Fibroblast of skin of left biceps (primary cell): ENCODE measurements at places on chromosomes 2 and 18.

DNA sequence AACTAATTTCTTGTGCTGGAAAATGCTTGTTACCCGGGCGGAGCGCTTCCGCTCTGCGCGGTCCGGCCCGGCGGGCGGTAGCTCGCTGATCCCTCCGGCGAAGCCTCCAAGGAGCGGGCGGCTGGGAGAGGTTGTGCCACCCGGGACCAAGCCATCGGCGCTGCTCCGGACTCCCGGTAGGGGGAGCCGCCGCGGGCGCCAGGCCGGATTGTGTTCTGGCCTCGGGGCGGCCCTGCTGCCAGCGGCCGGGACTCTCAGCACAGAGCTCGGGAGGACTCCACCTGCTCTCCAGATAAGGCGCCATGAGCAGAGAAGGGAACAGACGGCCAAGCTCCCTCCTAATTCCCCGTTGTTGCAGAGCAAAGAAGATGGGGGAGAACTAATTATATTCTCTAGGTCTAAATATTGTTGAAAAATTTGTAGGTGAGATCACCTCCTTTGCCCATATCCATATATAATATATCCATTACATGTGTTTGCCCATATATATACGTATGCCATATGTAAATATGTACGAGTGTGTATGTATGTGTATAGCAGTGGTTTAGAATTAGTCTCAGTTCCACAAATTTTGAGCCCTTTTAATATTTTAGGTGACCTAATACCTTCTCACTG lies 13.8 kb upstream of the SATB2 start:
- DNase-seq = no peak

DNA sequence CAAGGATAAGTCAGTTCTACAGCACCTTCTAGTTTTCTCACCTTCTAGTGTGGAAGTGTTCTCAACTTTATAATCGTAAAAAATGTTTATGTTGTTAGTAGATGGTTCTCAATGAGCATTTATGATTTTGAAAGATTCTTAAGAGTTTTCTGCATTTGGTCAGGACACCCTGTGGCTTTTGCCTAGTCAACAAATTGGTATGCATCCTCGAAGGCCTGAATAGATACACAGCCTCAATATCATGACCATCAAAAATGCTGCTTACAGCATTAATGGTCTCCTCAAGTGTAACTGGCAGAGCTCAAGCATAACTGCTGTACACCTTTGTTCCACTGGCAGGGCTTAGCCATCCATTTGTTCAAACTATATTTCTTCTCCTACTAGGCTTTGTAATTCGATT lies 96.7 kb downstream of the CRACDL start:
- DNase-seq = no peak

GRCh38 chr2:12271589-12271984 lies 445.1 kb upstream of the TRIB2 start:
- no peak for DNase-seq

DNA sequence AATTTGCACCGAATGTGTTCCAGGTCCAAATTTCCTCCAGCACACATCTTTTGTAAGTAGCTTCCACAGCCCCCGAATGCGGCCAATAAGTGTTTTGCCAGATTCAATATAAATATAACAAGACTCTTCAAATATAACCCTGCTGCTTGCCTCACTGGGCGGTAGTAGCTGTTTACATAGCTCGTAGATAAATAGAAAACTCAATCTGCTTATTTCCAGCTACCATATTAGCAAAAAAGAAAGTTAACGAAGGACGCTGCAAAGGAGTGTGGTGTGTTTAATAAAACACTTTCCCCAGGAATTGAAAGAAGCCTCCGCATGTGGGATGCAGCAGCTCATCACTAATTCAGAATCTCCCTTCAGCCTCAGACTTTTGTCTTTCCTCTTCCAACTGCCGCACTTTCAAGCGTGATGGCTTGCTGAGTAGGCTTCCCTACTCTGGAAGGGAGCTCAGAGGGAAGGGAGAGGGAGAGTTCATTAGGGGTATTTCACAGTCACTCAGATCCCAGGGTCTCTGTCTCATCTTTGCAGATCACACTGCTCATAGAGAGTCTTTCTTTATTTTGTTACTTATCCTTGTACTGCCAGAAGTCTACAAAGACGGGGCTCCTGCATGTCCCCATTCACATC lies 367.0 kb downstream of the RND3 start:
- DNase-seq = no peak

- DNase-seq = no peak
Measured at GRCh38 chr2:219542931-219543595, 546 bp downstream of the CHPF start.

DNA sequence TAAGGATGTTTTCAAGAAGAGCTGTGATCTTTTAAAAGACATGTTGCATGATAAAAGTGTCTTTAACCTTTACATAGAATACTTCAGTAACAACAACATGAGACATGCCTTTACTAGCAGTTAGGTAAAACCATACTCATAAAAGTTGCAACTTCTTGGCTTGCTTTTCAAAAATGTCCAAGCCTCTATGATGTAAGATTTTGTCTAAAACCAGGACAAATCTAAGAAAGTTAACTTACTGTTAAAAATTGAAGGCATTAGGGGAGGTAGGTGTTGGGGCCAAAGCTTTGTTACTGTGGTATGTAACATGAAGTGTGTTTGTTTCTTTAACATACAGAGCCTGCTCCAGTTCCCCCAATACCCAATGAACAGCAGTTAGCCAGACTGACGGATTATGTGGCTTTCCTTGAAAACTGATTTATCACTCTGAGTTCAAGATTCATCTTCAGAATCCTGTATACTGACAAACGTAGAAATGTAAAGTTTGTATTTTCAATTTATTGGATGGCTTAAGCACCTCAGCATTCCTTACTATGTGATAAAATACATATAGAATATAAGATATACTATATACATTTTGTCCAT lies 11.7 kb downstream of the COPS8 start:
- no peak for DNase-seq

DNA sequence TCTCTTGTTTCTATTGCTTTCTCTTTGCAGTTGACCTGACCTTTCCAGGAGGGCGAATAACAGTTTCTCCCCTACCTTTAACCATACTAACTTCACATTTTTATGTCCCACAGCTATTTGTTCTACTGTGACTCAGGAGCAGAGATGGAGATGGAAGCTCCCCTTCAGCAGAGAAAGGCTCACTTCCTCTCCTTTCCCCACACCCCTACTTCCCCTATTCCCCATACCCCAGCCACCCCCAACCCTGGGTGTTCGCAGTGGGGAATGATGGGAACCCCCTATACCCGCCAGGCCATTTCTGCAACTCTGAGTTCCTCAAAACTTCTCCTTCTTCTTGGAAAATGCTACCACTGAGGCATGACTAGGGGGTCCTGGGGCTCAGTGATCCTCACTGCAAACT lies 285.4 kb upstream of the MGAT5 start:
- no peak for DNase-seq

- DNase-seq = no peak
Measured at GRCh38 chr18:48661421-48661820, 122.6 kb downstream of the CTIF start.

GRCh38 chr2:76274676-76275075 lies 564.0 kb upstream of the GCFC2 start:
- no peak for DNase-seq

- DNase-seq = no peak
Measured at GRCh38 chr2:223894009-223894408, 51.1 kb downstream of the WDFY1 start.

DNA sequence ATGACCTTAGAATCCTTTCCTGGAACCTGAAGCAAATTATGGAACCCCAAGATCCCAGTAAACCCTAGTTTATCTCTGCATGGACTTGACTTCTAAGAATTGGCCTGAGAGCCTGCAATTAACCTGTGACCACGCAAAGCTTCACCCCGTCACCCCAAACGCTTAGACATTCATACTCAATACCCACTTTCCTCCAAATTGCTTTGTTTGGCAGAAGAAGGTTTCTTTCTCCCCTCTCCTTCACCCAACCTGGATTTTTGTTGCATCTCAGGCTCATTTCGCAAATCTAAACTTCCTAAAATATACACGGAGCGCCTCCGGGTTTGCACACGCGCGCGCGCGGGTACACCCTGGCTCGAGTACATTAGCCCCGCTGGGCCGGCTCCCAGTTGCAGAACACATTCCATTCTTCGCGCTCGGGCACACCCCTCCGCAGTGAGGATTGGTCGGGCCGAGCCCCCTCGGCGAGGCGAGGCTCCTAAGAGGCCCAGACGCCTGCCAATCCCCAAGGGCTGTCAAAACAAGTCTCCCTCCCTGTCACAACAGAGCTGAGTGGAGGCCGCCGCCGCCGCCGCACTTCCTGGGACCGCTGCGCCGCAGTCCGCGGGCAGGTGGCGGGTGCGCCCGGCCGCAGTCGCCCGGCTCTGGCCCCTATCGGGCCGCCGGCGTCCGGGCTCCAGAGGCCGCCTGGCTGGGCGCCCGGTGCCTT lies at the start of gene PLCL1:
TSS of gene PLCL1 (plus strand) at position 545 of the 709 bp plus-strand sequence.
- peak; percentile 74 for DNase-seq

- no peak for DNase-seq
Measured at GRCh38 chr2:37560863-37561614, 110.4 kb downstream of the CDC42EP3 start.

DNA sequence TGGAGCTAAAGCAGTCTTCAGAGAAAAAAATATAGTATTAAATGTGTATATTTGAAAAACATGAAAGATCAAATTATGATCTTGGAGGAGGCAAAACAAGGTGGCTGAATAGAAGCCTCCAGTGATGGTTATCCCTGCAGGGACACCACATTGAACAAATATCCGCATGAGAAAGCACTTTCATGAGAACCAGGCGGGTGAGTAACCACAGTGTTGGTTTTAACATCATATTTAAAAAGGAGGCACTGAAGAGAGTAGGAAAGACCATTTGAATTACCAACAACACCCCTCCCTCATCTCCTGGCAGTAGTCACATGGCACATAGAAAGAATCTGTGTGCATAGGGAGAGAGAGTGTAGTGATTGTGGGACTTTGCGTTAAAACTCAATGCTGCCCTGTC lies 759.6 kb upstream of the NRXN1 start:
- DNase-seq = no peak

GRCh38 chr2:149365931-149366583 lies 35.7 kb downstream of the LYPD6 start:
- peak; percentile 36 for DNase-seq

- DNase-seq = no peak
Measured at GRCh38 chr2:79292958-79293315, 133.4 kb upstream of the REG3A start.

GRCh38 chr2:119417908-119418307 lies 13.7 kb upstream of the TMEM37 start:
- no peak for DNase-seq

GRCh38 chr2:45818591-45818990 lies 167.1 kb downstream of the PRKCE start:
- no peak for DNase-seq

- no peak for DNase-seq
Measured at GRCh38 chr2:28413899-28414295, 21.2 kb downstream of the FOSL2 start.

DNA sequence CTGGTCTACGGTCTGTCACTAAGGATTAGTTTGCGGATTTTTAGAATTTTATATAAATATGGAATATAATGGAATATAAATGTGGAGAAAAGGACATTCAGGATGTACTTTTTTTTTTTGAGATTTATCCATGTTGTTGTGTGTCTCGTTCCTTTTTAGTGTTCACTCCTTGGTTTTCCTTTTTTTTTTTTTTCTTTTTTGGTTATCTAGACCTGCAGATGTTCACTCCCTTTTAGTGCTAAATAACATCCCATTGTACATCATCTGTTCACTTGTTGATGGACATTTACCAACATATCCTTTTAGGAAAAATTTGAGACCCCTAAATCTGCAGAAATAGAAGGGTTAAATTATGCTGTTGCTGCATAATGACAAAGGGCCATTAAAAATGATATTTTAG lies 25.5 kb upstream of the RPL37A start:
- no peak for DNase-seq

- DNase-seq = no peak
Measured at GRCh38 chr18:33571998-33572787, 5.8 kb upstream of the ASXL3 start.

GRCh38 chr2:238939074-238939473 lies 91.2 kb downstream of the TWIST2 start:
- no peak for DNase-seq

- no peak for DNase-seq
Measured at GRCh38 chr2:197952540-197953202, 148.3 kb downstream of the PLCL1 start.
